ENCODE measurements at places on chromosomes 1 and 21.

DNA sequence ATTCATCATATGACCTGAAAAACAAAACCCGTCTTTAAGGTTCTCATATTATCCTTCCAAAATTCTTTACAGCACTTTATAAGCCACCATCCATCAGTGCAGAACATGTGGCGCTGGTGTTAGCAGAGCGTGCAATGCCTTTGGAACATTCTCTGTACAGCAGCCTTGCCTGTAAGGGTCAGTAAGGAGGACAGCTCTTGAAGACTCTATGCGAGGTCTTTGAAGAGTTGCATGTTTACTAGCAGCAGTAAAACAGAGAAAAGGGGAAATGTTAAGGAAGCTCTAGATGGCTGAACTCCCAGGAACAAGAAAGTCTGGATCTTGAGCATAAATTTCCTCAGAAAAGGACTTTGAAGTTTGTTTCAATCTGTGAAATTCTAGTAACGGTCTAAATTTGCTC lies 365.6 kb downstream of the DUSP10 start:
- DNase-seq: no peak

GRCh38 chr1:209742409-209743144 lies 13.3 kb upstream of the TRAF3IP3 start:
- DNase-seq: no peak

DNA sequence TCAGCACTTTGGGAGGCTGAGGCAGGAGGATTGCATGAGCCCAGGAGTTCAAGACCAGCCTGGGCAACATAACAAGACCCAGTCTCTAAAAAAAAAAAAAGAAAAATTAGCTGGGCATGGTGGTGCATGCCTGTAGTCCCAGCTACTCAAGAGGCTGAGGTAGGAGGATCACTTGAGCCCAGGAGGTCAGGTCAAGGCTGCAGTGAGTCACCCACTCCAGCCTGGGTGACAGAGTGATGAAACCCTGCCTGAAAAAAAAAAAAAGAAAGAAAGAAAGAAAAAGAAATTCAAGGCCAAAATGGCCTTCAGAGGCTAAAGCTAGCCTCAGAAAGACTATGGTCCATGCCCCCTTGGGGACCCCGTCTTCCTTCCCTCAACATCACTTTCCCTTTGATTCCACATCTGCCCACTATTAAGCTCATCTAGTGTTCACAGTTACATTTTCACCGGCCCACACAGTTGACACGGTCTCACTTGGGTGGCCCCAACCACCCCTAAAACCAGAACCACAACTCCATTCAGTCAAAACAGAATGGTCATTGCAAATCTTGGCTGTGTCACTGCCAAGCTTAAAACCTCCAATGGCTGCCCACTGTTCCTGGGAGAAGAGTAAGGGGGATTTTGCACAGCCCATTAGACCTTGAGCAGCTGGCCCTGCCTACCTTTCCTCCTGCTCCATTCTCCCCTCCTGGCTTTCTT lies 2.1 kb upstream of the CAPN8 start:
- DNase-seq: no peak

DNA sequence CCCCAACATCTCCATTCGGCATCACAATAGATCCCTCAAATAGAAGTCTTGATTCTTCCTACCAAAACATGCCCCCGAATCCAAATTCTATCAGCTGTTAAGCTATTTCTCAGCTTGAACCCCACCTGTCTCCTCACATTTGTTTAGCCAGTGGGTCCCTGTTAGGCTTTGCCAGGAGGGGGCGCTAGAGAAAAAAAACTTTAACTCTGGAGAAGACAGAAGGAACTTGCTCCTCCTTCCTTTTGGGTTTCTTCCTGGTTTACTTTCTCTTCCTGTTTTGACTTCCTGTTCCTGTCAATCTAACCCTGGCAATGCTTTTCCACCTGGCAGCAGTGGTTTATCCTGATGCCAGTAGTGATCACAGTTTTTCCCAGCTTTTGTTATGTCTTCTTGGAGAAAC lies 95.6 kb upstream of the KCNK1 start:
- no peak for DNase-seq

- DNase-seq: no peak
Observed at GRCh38 chr1:57881639-57882038, 457.8 kb upstream of the DAB1 start.

GRCh38 chr1:115114308-115114707 lies 25.0 kb upstream of the TSPAN2 start:
- DNase-seq: no peak

DNA sequence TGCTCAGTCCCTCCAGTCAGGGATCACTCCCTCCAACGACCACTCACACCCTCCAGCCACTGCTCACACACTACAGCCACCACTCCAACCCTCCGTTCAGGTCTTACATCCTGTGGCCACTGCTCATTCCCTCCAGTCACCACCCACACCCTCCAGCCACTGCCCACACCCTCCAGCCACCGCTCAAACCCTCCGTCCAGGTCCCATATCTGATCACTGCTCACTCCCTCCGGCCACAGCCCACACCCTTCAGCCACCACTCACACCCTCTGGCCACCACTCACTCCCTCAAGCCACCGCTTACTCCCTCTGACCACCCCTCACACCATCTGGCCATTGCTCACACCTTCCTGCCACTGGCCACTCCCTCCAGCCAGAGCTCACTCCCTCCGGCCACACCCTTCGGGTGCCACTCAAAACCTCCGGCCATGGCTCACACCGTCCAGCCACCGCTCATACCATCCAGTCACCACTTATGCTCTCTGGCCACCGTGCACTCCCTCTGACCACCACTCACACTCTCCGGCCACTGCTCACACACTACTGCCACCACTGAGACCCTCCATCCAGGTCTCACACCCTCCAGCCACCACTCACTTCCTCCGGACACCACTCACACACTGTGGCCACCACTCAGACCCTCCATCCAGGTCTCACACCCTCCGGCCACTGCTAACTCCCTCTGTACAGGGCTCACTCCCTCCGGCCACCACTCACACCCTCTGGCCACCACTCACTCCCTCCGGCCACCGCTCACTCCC lies 4.7 kb upstream of the TFF1 start:
- DNase-seq: no peak

DNA sequence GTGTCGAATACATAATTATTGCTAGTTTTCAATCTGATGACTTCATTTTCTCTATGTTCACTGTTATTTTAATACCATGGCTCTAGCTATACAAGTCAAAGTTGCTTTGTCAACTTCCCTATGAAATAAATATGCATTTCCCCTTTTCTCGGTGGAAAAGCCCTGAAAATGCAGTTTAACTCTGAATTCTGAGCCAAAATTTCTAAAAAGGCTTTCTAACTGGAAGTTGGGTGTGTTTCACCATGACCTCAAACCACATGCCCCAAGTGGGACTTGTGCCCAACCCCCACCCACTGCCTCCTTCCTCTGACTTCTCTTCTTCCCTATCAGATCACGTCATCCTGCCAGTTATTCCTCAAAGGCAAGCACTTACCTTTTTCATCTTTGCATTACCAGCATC lies 8.9 kb downstream of the MKNK1 start:
- no peak for DNase-seq

DNA sequence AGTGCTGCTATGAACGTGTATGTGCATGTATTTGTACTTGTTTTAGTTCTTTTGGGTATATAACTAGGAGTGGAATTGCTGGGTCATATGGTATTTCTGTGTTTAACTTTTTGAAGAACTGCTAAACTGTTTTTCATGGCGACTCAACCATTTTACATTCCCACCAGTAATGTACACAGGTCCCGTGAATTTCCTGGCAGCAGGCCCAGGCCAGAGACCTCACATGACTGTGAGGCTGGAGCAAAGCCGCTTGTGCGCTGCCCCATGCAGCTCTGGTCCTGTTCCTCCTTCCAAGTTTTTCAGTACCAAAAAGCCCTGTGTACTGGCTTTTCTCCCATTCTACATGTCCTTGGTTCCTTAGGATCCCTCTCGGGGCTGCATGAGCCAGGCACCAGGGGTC lies 29.6 kb downstream of the ACOT11 start:
- no peak for DNase-seq

GRCh38 chr21:34790834-34791233 lies 122.0 kb downstream of the CLIC6 start:
- no peak for DNase-seq

DNA sequence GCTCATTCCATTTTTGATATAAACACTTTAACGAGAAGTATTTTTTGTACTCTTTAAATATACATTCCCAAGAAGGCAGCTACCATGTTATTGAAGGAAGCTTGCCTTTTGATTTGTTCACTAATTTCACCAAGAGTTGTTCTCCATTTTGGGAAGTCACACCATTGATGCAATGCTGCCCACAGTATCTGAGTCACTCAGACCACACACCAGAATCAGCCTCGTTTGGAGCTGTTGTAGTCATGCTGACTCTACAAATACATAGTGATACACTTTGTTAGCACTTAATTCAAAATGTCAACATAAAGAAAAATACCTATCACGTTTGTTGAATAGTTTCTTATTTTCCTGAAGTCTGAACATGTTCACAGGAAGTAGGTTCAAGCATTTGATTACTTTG lies 78.7 kb downstream of the PAPPA2 start:
- no peak for DNase-seq

DNA sequence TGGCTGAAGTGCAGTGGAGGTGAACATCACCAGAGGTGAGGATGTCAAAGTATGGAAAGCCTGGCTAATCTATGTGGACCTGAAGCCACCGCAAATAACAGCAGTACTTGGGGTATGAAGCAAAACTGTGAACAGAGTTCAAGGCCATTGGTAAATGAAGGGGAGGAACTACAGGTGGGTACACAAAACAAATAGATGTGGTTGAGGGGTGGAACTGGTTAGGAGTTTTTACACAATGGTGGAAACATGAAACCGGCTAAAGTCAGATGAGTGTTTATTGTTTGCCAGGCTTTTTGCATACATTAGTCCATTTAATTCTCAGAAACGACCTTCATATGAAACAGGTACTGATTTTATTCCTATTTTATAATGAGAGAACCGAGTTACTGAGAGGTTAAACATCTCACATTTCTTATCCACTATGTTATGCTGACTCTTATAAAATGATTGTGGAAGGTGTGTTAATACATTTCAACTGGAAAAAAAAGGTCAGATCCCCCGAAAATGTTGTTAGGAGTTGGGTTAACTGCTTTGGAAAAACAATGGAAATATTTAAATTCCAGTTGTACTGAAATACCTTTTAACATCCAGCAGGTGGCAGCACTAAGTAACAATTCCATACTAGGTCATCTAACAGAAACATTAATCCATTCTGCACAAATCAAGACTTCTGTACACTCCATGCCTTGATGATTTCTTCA lies 44.3 kb upstream of the GTF2B start:
- no peak for DNase-seq

- DNase-seq: no peak
Observed at GRCh38 chr1:62142496-62142895, 52.2 kb upstream of the L1TD1 start.

GRCh38 chr1:74223453-74223852 lies 11.7 kb upstream of the TNNI3K start:
- DNase-seq: no peak

GRCh38 chr21:37811711-37812110 lies 104.5 kb downstream of the KCNJ6 start:
- no peak for DNase-seq

DNA sequence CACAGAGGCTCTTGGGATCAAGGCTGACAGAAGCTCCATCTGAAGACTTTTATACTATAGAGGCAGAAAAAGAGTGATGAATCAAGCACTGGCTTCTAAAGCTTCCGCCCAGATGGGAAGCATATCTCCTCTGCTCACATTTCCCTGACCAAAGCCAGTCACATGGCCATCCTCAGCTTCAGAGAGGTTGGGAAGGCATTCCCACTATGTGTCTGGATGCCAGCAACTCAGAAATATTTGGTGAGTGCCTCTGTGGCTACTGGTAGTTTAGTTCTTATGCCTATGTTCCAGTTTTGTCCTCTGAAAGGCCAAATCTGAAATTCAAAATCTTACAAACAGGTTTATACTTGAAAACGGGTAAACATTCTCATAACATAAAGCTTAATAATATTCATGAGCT lies 9.9 kb upstream of the DISC1 start:
- DNase-seq: no peak

DNA sequence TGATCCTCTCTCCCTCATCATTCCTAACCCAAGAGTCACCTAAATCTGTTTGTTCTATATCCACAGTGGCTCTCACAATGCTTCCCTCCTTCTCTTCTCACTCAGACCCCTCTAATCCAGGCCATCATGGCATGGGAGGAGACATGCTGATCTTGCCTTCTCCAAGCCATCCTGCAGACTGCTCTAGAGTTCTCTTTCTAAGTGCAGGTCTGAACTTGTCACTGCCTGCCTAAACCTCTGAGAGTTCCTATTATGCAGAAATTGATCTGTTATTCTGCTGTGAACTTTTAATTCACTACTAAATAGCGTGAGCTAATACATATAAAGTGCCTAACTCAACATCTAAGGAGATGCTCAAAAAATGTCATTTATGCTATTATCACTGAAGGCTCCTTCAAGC lies 26.8 kb downstream of the LAMC2 start:
- DNase-seq: no peak

- DNase-seq: no peak
Observed at GRCh38 chr1:48948562-48948961, 171.9 kb upstream of the BEND5 start.

GRCh38 chr1:118563981-118564951 lies 379.2 kb upstream of the SPAG17 start:
- no peak for DNase-seq

DNA sequence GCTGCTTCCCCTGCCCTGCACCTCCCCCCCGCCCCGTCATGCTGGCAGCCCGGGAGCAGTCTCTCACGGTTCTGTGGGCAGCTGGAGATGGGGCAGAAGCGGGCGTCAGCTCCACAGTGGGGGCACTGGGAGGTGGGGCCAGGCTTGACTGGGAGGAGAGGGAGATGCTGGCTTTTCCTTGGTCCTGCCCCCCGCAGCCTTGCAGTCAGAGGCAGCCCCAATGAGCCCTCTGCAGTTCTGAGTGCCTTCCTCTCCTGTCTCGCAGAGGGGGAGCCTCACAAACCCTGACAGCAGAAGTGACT lies 21.7 kb downstream of the ARHGEF10L start:
- no peak for DNase-seq

DNA sequence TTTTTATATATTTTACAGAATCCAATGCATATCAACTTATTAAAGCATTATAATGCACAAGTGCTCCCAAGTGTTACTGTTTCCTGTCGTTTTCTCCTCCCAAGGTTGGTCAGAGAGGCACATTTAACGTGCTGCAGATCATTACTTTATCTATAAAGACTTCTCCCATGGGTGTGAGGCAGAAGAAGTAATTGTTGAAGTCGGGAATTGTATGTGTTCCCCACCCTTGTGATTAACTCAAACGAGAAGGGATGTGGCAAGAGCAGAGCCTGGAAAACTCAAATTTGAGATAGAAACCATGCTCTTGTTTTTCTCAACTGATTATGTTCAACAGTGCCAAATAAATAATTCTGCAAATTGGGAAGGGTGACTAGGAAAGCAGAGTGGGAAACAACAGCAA lies 412.5 kb upstream of the ADAMTS5 start:
- no peak for DNase-seq

GRCh38 chr1:104991702-104992101 lies 1242.0 kb downstream of the AMY1C start:
- DNase-seq: no peak

GRCh38 chr1:80933346-80933745 lies 867.4 kb upstream of the ADGRL2 start:
- DNase-seq: no peak
